ENCODE measurements at places on chromosomes 3 and 15.

GRCh38 chr15:59501597-59501996, 63.6 kb downstream of the FAM81A start:
- no peak for DNase-seq

DNA sequence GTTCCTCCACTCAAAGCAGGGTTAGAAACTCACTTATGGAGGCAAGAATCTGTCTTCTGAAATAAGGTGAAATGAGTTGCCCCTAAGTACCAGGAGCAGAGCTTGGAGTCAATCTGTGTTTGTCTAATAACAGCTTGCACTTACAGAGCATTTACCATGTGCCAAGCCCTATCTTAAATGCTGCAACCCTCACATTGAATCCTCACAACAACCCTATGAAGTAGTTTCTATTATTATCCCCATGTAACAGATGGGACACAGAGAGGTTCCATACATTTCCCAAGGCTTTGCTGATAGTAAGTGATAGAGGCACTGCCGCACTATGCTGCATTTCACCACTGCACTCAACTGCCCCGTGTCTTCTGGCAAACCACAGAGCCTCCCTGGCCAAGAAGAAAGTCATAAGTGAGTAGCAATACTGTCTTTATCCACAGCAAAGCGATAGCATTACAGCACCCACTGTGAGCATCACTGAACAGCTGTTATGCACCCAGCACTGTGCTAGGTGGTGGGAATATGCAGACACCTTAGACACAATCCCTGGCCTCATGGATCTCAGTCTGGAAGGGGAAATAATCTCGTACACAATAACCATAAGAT, 141.5 kb downstream of the SSR3 start:
- DNase-seq, result no peak

GRCh38 chr3:170258105-170258487, 35.9 kb downstream of the PRKCI start:
- DNase-seq, result no peak

- no peak for DNase-seq
Measured at GRCh38 chr3:178405531-178405930, 130.7 kb upstream of the KCNMB2 start.

DNA sequence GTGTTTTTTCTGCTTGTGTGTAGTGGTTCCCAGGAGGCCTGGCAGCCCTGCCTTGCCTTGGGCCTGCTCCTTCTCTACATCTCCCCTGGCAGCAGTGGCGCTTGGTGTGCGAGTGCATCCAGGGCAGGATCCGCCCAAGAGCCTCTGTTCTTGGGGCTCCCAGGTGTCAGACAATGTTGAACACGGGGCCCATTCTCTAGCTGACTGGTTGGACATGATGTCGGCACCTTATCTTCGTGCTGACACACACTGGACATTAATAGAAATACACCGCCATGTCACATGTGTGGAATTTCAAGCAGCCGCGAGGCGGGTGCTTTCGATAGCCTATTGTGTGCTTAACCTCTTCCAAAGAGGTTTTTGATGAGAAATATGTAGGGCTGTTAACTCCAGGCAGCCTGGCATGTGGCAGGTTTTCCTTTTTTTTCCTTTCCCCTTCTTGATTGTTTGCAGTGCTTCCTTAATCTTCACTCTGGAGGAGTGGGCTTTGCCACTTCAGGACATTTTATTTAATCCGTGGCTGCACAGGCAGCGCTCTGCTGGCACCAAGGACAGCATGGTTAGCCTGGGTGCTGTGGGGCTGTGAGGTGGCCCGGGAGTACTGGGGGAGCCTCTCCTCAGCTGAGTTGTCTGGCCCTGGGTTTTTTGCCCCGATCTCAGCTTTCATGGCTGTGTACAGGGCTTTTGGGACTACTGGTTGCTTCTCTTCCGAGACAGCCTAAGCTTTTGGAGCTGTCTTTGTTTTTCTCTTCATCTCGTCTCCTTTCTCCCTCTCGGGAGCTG, 42.5 kb downstream of the CHCHD6 start:
- DNase-seq, result no peak

- DNase-seq, result no peak
Measured at GRCh38 chr15:25368850-25369249, 70.0 kb downstream of the UBE3A start.

DNA sequence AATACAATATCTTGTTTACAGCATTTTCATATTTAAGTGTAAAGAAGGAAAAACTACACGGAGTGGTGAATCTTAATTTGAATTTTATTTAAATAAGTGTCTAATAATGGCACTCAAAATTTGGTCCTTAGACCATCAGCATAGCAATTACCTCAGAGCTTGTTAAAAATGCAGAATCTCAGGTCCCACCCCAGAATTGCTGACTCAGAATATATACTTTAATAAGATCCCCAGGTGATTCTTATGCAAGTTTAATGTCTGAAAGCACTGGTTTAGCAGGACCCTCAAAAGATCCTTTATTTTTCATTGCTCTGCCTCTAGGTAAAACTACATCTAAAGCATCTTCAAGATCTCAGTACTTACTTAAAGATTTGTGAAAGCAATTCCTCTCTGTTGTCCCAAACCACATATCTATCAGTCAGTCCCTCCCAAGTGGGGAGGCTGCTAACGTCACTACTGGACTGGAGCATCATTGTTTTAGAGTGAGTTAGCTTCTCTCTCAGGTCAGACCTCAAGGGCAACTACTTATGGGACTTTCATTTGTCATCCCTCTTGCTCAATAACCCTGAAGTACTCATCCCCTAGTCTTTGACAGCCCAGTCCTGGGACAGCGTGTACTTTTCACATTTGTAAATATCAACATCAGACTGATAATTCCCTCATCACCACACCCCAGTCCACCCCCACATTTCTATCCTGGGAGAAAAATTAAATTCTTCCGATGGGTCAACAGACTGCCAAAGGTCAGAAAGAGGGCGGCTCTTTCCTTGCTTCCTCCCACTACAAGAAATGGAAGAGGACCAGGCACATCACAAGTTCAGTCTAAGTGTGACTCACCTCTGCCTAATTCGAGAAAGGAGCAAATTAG, 76.7 kb downstream of the CBLB start:
- peak; percentile 10 for DNase-seq

DNA sequence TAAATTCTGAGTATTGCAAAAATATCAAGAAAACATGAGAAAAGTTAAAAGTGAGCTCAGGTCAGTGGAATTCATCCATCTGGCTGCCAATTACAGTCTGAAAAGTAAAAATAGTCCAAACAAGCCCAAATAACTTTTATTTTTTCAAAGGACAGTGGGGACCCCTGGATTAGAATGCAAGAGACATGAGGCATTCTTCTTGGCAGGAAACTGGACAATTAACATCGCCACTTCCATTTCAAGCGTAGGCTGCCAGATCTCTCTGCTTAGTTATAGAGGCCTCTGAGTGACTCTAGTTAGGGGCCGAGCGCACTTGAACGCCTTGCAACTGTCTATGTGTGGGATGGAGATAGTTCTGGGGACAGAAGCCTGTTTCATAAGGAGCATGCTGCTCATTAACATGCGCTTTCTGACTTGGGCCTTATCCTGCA, 189.1 kb downstream of the GHSR start:
- no peak for DNase-seq
